Effector memory CD8-positive, alpha-beta T cell (primary cell): ENCODE measurements at places on chromosomes 4 and X.

GRCh38 chrX:145213504-145213903 is 33.8 kb upstream of the SPANXN1 start:
- no peak for DNase-seq
- H3K4me3 ChIP-seq: no peak overlapping the region
- no peaks in the 10 kb centered on the region for H3K4me1 ChIP-seq
- no peak overlapping the region for H3K27ac ChIP-seq

GRCh38 chr4:156906325-156906724 is 65.3 kb downstream of the PDGFC start:
- DNase-seq: no peak
- H3K27ac ChIP-seq: no peak overlapping the region
- no peaks in the 10 kb centered on the region for H3K27me3 ChIP-seq
- H3K4me1 ChIP-seq: no peaks in the 10 kb centered on the region

GRCh38 chr4:89344571-89344970 is 37.0 kb upstream of the GPRIN3 start:
- H3K36me3 ChIP-seq: no peaks in the 10 kb centered on the region
- no peak for DNase-seq
- no peaks in the 10 kb centered on the region for H3K4me1 ChIP-seq
- H3K27me3 ChIP-seq: no peaks in the 10 kb centered on the region
- no peak overlapping the region for H3K4me3 ChIP-seq

GRCh38 chr4:46506876-46507275 is 116.9 kb upstream of the GABRA2 start:
- H3K36me3 ChIP-seq: no peaks in the 10 kb centered on the region
- no peaks in the 10 kb centered on the region for H3K4me1 ChIP-seq
- no peak overlapping the region for H3K27ac ChIP-seq
- no peak for DNase-seq
- H3K4me3 ChIP-seq: no peak overlapping the region

DNA sequence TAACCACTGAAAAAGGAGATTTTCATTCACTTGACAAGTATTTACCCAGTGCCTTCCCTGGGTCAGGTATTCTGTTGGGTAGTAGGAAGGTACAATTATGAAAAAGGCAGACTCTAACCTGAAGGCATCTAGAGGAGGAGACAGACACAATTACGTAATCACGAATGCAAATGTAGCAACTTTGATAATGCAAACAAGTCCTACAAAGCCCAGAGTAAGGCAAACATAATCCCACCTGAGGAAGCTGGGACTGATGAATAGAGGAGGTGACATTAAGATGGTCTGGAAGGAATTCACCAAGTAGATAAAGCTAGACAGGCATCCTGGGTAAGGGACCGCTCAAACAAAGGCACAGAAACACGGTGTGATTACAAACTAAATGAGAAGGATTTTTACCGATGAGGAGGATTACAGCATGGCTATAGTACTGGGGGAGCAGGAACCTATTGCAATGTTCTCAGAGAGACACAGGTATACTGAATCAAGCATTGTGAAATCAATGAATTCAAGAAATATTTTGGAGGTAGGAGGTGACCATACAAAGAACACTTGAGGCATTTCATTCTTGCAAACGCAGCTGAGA is 37.1 kb downstream of the TMEM150C start:
- H3K4me1 ChIP-seq: no peaks in the 10 kb centered on the region
- H3K4me3 ChIP-seq: no peak overlapping the region
- H3K27ac ChIP-seq: no peak overlapping the region
- peaks cover 35% of the 10 kb centered on the region for H3K27me3 ChIP-seq
- no peak for DNase-seq
- H3K36me3 ChIP-seq: no peaks in the 10 kb centered on the region

DNA sequence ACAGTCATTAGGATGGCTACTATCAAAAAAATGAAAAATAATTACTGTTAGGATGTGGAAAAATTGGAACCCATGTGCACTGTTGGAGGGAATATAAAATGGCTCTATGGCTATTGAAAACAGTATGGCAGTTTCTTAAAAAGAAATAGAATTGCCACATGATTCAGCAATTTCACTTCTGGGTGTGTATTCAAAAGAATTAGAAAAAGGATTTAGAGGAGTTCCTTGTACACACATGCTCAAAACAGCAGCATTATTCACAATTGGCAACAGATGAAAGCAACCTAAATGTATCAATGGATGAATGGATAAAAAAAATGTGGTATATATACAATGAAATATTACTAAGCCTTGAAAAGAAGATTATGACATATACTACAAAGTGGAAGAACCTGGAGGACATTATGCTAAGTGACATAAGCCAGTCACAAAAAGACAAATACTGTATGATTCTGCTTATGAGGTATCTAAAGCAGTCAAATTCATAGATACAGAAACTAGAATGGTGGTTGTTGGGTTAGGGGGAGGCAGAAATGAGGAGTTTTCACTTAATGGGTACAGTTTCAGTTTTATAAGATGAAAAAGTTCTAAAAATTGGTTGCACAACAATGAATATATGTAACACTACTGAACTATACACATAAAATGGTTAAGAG is 123.2 kb downstream of the ELOVL6 start:
- H3K4me3 ChIP-seq: no peak overlapping the region
- no peak for DNase-seq
- no peak overlapping the region for H3K27ac ChIP-seq
- no peaks in the 10 kb centered on the region for H3K27me3 ChIP-seq
- no peaks in the 10 kb centered on the region for H3K36me3 ChIP-seq
